ENCODE measurements at places on chromosomes 13 and 19.

GRCh38 chr13:110265682-110266430, 41.1 kb downstream of the COL4A1 start:
- no peak overlapping the region for H3K4me3 ChIP-seq
- H3K27ac ChIP-seq = no peak overlapping the region
- no peak for DNase-seq

DNA sequence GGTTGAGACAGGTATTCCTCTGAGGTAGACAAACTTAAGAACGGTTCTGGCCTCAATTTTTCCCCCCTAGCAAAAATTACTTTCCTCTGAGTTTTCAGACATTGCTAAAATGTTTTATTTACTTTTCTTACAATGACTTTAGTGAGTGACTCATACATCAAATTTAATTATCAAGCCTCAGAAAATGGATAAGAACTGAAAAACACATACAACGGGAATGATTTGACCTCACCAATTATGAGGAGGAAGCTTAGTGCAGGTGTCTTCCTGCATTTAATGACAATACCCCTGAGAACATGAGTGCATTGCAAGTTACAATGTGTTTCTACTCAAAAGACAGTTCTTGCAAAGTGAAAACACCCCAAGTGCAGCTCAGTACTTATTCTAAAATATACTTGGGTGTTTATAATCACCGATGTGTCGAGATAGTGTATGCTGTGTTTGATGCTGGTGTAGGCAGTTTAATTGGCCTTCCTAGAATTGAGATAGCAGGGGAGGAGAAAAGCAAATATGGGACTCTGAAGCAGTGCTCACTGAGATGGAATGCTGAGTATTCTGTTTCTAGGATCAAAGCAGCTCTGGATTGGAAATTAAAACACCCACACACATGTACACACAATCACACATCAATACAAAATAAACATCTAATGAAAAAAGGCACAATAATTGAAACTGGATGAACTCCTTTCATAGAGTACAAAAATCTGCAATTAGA, 189.5 kb upstream of the SLC10A2 start:
- no peaks in the 10 kb centered on the region for H3K36me3 ChIP-seq
- no peak overlapping the region for H3K27ac ChIP-seq
- H3K4me3 ChIP-seq = no peak overlapping the region
- no peak for DNase-seq
- no peaks in the 10 kb centered on the region for H3K4me1 ChIP-seq
- no peaks in the 10 kb centered on the region for H3K27me3 ChIP-seq

- H3K4me3 ChIP-seq = no peak overlapping the region
- DNase-seq = no peak
- no peaks in the 10 kb centered on the region for H3K27me3 ChIP-seq
- no peaks in the 10 kb centered on the region for H3K4me1 ChIP-seq
Observed at GRCh38 chr13:44903574-44903985, 85.7 kb downstream of the NUFIP1 start.

DNA sequence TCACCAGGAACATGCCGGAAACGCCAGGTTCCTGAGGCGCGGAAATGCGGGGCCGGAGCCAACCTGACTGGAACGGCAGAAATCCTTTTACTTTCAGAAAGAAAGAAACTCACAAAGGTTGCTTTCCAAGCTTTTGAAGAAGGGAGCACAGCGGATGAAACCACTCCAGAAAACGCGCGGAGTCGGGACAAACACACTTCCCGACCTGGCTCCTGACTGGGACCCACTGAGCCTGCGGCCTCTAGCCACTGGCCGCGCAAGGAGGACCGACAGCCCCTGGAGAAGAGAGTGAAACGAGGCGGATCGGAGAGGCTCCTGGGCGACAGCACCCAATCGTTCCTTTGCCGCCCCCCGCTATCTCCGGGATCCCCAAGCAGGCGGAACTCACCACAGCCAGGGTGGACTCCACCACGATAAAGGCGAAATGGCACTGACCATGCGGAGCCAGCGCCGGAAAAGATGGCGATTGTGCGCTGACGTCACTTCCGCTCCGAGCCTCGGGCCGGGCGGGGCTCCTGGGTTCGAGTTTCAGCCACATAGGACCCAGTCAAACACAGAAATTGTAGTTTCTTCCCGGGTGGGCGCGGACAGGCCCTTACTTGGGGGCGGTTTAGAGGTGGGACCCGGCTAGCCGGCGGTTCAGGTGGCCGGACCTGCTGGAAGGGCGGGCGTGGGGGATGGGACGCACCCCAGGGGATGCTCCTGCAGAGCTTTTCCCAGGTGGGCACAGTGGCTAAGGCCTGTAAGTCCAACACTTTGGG, at the start of gene ZNF121:
Gene ZNF121 (minus strand): TSS at position 432 of the 761 bp plus-strand sequence. CDS start 16,407 bp downstream, outside the sequence.
- peaks cover 3% of the 10 kb centered on the region for H3K36me3 ChIP-seq
- no peaks in the 10 kb centered on the region for H3K27me3 ChIP-seq
- DNase-seq = peak; percentile 71
- peak within 1 kb of the TSS; percentile 82 for H3K4me3 ChIP-seq

DNA sequence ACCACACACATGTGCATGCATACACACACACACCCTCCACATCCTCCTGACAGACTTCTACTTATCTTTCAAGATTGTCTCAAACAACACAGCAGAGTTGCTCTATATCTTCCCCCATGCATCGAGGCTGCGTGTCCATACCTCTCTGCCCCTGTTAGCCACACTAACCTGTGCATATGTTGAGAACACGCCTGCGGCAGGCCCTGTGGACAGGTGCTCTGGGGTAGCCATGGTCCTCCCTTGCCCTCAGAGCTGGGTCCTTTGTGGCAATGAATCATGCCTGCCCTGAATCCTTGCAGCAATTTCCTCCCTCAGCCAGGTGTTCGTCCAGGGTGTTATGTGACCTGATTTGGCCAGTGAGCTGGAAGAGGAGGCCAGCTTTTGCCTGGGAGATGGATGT, 213.3 kb downstream of the KATNAL1 start:
- DNase-seq = no peak
- H3K4me1 ChIP-seq = no peaks in the 10 kb centered on the region
- no peaks in the 10 kb centered on the region for H3K36me3 ChIP-seq
- no peaks in the 10 kb centered on the region for H3K27me3 ChIP-seq
- no peak overlapping the region for H3K4me3 ChIP-seq

GRCh38 chr13:113401452-113402415, 37.8 kb upstream of the GRTP1 start:
- no peaks in the 10 kb centered on the region for H3K4me1 ChIP-seq
- H3K27me3 ChIP-seq = no peaks in the 10 kb centered on the region
- H3K4me3 ChIP-seq = no peak overlapping the region
- no peak overlapping the region for H3K27ac ChIP-seq
- no peaks in the 10 kb centered on the region for H3K36me3 ChIP-seq

- H3K27ac ChIP-seq = peak overlapping the region; percentile 47
- DNase-seq = peak; percentile 94
Observed at GRCh38 chr13:30306762-30307193, 573 bp downstream of the KATNAL1 start.

GRCh38 chr19:50377517-50377916, 1.3 kb downstream of the NR1H2 start:
- peaks cover 21% of the 10 kb centered on the region for H3K4me1 ChIP-seq
- DNase-seq = no peak
- H3K4me3 ChIP-seq = no peak overlapping the region
- no peak overlapping the region for H3K27ac ChIP-seq
- no peaks in the 10 kb centered on the region for H3K27me3 ChIP-seq

DNA sequence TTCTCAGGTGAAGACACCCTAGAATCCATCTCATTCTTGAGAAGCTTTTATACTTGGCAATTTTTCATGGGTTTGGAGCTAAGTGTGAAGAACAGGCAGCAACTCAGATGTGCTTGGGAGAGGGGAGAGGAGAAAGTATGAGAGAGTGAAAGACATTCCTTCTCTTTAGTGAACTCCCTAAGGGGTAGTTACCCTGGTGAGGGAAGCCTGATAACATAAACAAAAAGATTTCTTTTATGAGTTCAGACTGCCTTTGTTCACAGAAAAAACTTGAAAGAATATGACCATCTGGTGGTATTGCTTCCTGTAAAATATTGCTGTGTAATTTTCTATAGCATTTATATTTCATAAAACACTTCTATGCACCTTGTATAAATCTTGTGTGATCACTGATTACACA, at the start of gene STOML3:
Gene STOML3 (minus strand): TSS at position 139 of the 400 bp plus-strand sequence. CDS start 110 bp downstream, at position 29.
- no peaks in the 10 kb centered on the region for H3K27me3 ChIP-seq
- DNase-seq = no peak
- no peak within 1 kb of the TSS for H3K27ac ChIP-seq
- no peaks in the 10 kb centered on the region for H3K4me1 ChIP-seq
- H3K4me3 ChIP-seq = no peak within 1 kb of the TSS

DNA sequence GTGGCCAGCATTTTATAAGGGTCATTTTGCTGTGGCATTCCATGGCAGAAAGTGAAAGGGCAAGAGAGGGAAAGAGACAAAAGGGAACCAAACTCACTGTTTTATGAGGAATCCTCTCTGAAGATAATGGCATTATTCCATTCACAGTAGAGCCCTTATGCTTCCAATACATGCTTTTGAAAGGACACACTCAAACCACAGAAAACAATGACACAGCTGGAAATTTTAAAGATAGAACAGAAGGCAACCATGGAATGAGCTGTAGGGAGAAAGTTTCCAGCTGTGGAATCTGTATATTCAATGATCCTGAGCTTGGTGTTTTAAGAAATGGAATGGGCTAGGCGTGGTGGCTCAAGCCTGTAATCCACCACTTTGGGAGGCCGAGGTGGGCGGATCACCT, 677.4 kb downstream of the SLITRK1 start:
- H3K4me1 ChIP-seq = no peaks in the 10 kb centered on the region
- H3K27me3 ChIP-seq = no peaks in the 10 kb centered on the region
- no peaks in the 10 kb centered on the region for H3K36me3 ChIP-seq
- no peak overlapping the region for H3K27ac ChIP-seq

- DNase-seq = no peak
- peaks cover 6% of the 10 kb centered on the region for H3K4me1 ChIP-seq
- no peak overlapping the region for H3K27ac ChIP-seq
- H3K27me3 ChIP-seq = no peaks in the 10 kb centered on the region
- H3K36me3 ChIP-seq = peaks cover 20% of the 10 kb centered on the region
Observed at GRCh38 chr19:46915386-46915785, 54.6 kb downstream of the ARHGAP35 start.

GRCh38 chr13:100658363-100658762, 16.2 kb downstream of the TMTC4 start:
- no peaks in the 10 kb centered on the region for H3K27me3 ChIP-seq
- H3K4me3 ChIP-seq = no peak overlapping the region
- H3K36me3 ChIP-seq = peaks cover 23% of the 10 kb centered on the region

- no peak overlapping the region for H3K4me3 ChIP-seq
- H3K27me3 ChIP-seq = no peaks in the 10 kb centered on the region
- no peaks in the 10 kb centered on the region for H3K4me1 ChIP-seq
- no peak for DNase-seq
Observed at GRCh38 chr13:59261928-59262488, 901.7 kb downstream of the DIAPH3 start.

GRCh38 chr13:44809190-44809589, 180.1 kb downstream of the NUFIP1 start:
- no peak overlapping the region for H3K27ac ChIP-seq
- DNase-seq = no peak
- H3K4me3 ChIP-seq = no peak overlapping the region
- H3K4me1 ChIP-seq = no peaks in the 10 kb centered on the region
- no peaks in the 10 kb centered on the region for H3K36me3 ChIP-seq
- H3K27me3 ChIP-seq = no peaks in the 10 kb centered on the region

DNA sequence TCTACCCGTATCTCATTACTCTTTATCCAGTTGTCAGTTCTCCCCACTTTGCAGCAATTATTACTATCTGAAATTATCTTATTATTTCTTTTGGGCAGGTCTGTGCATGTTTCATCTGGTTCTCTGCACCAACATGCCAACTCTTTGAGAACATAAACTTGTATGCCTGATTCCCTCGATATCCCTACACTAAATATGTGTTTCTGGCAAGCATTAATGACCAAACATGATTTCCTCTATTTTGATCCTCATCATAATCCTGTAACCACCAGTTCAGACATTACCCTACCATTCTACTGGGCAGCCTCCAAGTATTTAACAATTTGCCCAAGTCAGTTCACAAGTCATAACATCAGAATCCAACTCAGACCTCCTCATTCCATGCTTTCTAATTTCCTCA, 426.1 kb downstream of the FOXO1 start:
- H3K27ac ChIP-seq = no peak overlapping the region
- no peak for DNase-seq
- H3K4me1 ChIP-seq = no peaks in the 10 kb centered on the region
